ENCODE measurements at places on chromosomes 2 and 18. TPM values are rescaled to one million over a fixed set of nuclear protein-coding genes. Genes with fewer than 3 reads are reported as not detected.

The SERPINB4 gene
- total RNA-seq: not detected

The ANKRD62 gene
- not detected for total RNA-seq

The MAP3K19 gene
- not detected for total RNA-seq

The AFF3 gene
- total RNA-seq: 5.0 TPM

The SPEG gene
- total RNA-seq: 21.8 TPM

The STARD6 gene
- not detected for total RNA-seq

The CCDC141 gene
- 31.3 TPM for total RNA-seq

The TXNDC2 gene
- not detected for total RNA-seq

The FAHD2A gene
- 25.5 TPM for total RNA-seq

The DHRS9 gene
- total RNA-seq: not detected

The LAMA3 gene
- not detected for total RNA-seq

The DOK6 gene
- total RNA-seq: not detected

The DLX2 gene
- 0.14 TPM for total RNA-seq

The UNC80 gene
- not detected for total RNA-seq

The FLACC1 gene
- 2.4 TPM for total RNA-seq

The GNAL gene
- 0.62 TPM for total RNA-seq

The ESPNL gene
- total RNA-seq: not detected

The KCNE4 gene
- not detected for total RNA-seq

The MAPK4 gene
- not detected for total RNA-seq

DNA sequence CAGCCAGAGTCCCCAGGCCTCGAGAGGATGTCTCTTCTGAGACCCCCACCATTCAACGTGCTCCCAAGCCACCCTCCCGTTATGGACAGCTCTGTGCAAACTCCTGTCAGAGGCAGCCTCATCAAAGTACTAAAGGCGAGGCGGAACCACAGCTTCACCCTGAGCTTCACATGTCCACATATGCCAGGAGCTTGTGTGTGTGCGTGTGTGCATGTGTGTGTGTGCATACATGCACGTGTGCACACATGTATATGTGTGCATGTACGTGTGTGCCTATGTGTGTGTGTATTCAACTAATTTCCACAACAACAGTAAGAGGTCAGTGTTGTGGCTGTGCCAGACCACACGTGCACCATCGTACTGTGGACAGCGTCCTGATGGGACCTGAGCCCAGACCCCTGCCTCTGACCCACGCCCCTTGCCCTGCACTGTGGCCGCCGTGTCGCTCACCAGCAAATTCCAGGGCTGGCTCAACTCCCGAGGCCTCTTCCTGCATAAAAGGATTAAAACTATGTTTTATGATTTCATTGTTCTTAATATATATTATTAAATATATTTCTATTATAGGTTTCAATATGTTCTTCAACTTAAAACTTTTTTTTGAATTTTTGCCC is 444.8 kb downstream of the EIPR1 start:
- DNase-seq: no peak

- no peak for DNase-seq
These were observed 38.0 kb downstream of the KYNU start for GRCh38 chr2:142915502-142915901.

DNA sequence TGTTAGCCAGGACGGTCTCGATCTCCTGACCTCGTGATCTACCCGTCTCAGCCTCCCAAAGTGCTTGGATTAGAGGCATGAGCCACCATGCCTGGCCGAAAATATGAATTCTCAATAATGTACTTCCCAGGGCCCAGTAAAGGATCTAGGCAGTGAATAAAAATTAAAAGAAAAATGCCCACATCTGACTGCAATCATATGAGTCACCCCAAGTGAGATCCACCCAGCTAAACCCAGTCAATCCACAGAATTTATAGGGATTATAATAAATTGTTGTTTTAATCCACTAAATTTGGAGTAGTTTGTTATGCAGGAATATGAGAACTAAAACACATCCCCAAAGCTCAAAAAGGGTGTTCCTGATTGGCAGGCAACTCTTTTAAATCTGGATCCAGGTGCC is 93.5 kb upstream of the STK39 start:
- DNase-seq: no peak

DNA sequence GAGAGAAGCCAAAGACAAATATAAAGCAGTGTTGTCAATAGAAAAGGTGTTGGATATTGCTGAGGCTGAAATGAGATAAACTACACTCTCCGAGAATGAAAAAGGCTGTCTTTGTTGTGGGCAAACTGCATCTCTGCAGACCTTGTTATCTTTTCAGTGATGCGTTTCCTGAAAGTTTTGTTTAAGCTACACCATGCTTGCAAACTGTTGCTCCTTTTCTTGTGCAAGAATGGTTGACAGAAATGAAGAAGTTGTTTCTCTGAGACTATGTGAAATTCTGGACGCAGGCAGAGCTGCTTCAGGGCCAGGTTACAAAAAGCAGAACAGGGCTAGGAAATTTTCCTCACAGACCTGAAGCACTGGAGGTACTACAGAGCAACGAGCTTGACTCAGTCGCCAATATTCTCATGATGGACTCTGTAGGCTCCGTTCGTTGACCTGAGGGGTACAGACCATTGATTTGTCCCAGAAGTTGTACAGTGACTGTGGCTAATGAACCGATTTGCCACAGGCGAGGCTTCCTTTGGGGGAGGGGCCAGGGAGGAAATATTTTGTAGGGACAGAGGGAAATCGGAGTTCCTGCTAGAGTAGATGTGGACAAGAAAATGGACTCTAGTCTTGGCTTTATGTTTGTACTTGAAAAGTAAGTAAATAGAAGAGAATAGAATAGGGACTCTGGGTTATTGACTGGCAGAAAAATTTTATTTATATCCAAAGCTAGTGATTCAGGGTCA is 3.5 kb upstream of the ATL2 start:
- DNase-seq: peak; percentile 53

- no peak for DNase-seq
These were observed 50.7 kb downstream of the LIPG start for GRCh38 chr18:49612515-49613033.

- no peak for DNase-seq
These were observed 5.8 kb upstream of the IKZF2 start for GRCh38 chr2:213157242-213157641.

GRCh38 chr2:36059691-36060090 is 295.9 kb upstream of the CRIM1 start:
- no peak for DNase-seq

DNA sequence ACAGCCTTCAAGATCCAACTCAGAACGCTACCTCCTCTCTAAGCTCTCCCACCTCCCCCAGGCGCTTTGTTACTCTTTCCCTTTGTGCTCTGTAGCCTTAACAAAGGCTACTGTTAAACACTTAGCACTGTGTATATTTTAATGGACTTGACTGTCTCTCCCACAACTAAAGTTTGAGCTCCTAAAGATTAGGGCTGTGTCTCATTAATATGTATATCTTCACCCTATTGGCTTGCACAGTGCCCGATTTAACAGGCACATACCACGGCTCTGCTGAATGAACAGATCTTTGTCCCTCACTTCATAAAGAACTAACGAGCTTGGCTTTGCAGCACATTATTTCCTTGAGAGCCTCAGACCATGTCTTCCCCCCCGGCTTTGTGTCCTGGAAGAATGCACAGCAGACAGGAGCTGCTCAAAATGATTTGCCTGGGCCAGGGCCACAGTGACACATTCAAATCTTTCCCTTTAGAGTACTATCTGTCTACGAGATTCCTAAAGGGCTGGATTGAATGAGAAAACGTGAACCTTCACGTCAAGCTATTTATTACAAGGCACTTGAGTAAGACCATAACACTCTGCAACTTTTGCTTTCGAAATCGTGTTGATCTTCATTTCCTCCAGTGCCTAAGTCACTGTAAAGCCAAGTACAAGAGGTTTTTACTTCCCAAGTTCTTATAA is 22.1 kb downstream of the ABHD3 start:
- peak; percentile 9 for DNase-seq

DNA sequence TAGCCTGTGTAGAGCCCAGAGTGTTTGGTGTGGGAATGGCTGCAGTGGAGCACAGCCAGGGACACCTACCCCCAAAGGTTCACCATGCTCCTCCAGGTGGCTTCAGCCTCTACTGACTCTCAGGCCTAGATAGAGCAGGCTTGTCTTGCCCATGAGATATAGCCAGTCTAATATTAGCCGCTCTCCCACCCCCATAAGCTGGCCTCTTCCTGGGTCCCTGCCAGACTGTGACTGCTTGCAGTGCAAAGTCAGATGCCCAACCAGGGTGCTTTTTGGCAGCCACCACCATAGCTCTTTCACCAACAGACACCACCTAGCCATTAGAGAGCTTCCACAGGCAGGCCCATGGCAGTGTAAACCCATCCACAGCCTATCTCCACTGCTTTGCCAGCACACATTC is 405.3 kb downstream of the MBD2 start:
- DNase-seq: no peak

GRCh38 chr2:221468317-221468716 is 103.8 kb downstream of the EPHA4 start:
- no peak for DNase-seq

DNA sequence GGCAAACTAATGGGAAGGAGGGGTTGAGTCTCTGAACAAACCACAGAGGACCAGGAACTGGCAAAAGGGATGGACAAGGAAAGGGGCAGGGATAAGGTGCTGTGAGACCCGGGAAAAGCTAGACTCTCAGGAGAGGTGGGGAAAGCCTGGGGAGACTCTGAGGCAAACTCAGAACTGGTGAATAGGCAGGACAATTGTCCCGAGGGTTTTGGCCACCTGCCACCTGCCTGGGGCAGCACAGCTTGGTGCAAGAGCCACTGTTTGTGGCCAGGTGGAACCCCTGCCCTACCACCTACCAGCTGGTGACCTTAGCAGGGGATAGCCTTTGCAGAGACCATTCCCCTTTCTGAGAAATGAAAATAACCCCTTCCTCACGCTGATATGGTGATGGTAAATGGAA is 129.4 kb upstream of the ASB18 start:
- no peak for DNase-seq

DNA sequence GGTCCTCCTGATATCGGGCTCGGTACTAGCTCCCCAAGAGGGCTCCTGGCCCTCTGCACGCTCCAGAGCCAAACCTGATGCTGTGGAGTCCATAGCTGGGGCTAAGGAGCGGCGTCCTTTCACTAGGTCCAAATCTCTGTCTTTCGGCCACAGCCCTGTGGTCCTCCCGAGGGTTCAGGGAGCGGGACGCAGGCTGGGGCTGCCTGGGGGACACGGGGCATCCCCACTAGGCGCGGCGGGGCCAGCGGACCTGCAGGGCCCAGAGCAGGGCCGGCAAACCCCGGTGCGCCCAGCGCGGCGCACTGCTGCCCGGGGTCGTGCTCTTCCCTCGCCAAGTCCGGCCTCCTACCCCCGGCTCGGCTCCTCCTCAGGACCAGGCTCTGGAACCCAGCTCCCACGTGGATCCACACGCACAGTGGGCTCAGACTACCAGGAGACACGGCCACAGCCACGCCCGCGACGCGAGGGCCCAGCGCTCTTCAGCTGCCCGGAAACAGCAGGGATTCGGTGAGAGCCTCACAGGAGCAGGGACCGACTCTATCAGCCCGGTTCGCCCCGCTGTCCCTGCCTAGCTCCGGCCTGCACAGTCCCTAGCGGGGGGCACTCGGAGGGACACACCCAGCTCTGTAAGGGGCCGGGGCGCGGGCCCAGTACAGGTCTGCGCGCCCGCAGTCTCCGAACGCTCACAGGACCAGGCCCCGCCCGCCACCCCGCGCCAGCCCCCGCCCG is 593 bp downstream of the ZNF514 start:
- DNase-seq: peak; percentile 41

GRCh38 chr2:236254001-236254400 is 10.2 kb downstream of the ASB18 start:
- no peak for DNase-seq

GRCh38 chr2:118084491-118085089 is 3.7 kb upstream of the INSIG2 start:
- DNase-seq: no peak

DNA sequence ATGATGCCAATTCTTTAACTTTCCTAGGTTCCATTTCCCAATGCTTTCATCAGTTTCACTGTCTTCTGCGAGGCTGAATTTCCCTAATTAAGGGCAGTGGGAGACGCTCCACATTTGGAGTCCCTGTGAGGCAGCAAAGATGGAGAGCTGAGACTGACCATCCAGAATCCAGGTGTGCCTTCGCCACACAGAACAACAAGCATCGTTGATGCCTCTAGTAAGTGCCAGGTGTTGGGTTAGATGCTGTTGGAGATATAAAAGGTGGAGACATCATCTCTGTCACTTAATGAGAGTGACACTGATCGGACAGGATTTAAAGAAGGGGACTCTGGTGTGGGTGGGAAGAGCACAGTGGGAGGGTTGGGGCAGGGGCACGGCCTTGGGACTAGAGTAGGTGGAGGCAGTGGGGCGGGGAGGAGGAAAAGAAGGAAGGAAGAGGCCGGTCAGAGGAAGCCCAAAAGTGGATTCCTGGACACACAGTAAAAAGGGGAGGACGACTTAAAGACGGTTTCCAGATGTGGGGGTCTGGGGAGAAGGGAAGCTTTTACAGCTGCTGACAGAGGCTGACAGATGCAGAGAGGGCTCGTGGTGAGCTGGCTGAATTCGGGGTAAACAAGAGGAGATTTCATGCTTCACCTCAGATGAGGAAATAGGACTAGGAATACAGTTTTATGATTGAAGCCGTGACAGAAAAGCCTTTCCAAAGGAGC is 113.0 kb downstream of the BCL2 start:
- no peak for DNase-seq

DNA sequence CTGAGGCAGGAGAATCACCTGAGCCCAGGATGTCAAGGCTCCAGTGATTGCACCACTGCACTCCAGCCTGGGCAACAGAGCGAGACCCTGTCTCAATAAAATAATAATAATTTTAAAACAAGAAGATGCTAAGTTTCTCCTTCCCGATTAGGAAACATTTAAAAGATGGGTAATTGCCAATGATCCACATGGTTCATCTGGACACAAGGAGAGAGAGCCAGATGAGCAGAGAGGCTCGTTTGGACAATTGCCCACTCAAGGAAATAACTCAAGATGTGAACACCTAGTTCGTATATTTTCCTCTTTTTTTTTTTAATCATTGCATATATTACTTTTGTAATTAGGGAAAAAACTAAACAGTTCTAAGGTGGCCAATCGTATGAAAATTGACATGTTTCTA is 3.6 kb upstream of the ACTG2 start:
- DNase-seq: no peak

GRCh38 chr2:234741976-234742375 is 209.8 kb upstream of the SH3BP4 start:
- DNase-seq: no peak

- DNase-seq: no peak
These were observed 324.1 kb downstream of the CCDC178 start for GRCh38 chr18:33116376-33116775.

DNA sequence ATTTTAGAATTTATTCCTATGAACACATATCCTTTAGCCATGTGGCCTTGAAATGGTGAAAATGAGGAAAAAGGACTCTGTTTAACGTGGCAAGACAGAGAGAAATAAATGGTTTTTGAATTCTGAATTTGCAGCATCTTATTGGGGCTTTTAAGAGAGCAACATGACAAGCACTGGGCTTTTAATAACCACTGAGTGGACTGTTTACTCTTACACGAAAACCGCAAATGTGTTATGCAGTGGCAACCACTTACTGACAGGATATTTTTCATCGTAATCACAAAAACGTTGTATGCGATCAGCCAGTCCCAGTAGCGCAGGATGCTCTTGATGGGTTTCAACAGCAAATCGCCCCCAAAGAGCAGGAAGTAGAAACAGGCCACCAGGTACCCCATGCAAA is 226.6 kb downstream of the NAPG start:
- no peak for DNase-seq
